ENCODE measurements at places on chromosomes 7 and 10. TPM values are rescaled to one million over a fixed set of nuclear protein-coding genes. Genes with fewer than 3 reads are reported as not detected.

The TUBAL3 gene
- not detected for total RNA-seq

The TAS2R5 gene
- total RNA-seq, result 1.6 TPM

The TMEM60 gene
- 8.2 TPM for total RNA-seq

The LIPN gene
- total RNA-seq, result not detected

The GRK5 gene
- 11.4 TPM for total RNA-seq

The INHBA gene
- 0.06 TPM for total RNA-seq

The PPA1 gene
- 376 TPM for total RNA-seq

The EBF3 gene
- total RNA-seq, result not detected

The FRMPD2 gene
- not detected for total RNA-seq

The DYNC1I1 gene
- not detected for total RNA-seq

The GALNT17 gene
- not detected for total RNA-seq

The H2BK1 gene
- not detected for total RNA-seq

The C7orf33 gene
- not detected for total RNA-seq

The TMEM176B gene
- total RNA-seq, result not detected

The ANKRD30A gene
- total RNA-seq, result not detected

The TCAF1 gene
- total RNA-seq, result 10.4 TPM

The CFAP43 gene
- not detected for total RNA-seq

The NEUROD6 gene
- not detected for total RNA-seq

The HNRNPH3 gene
- 171 TPM for total RNA-seq

The FBXO24 gene
- total RNA-seq, result 0.36 TPM

The LIPF gene
- not detected for total RNA-seq

The WEE2 gene
- not detected for total RNA-seq

The CDHR1 gene
- total RNA-seq, result 1.8 TPM

Data from activated CD8-positive, alpha-beta memory T cell treated with anti-CD3 and anti-CD28 coated beads for 36 hours (primary cell).